Stimulated activated CD4-positive, alpha-beta T cell treated with anti-CD3 and anti-CD28 coated beads, Interleukin-12 subunit alpha, Interleukin-12 subunit beta, amount 100 ng/mL, for 48 hours (primary cell): ENCODE measurements at places on chromosomes 2 and 18.

- no peak for DNase-seq
Measured at GRCh38 chr2:43238176-43238575, 11.8 kb upstream of the ZFP36L2 start.

DNA sequence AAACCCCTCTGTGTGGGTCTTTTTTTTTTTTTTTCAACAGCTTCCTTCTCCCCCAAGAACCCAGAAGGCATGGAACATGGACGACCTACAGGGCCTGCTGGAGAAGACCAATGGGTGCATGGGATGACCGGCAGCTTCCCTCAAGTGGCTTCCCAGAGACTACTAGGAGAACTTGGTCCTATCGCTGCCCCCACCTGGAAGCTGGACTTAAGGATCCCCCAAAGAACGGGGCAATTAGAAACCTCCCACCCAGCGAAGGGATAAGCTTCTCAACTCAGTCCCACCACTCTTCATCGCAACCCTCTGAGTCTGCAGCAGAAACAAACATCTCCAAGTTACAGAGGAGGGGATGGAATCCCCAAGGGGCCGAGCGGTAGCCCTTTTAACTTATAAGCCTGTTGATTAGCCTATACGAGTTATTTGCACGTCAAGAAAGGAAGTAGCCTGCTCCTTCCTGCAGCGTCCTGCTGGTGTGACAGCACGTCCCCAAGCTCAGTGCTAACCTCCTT lies 1.4 kb downstream of the ACTR1B start:
- DNase-seq = no peak

- DNase-seq = no peak
Measured at GRCh38 chr2:139876321-139876720, 1096.1 kb upstream of the NXPH2 start.

DNA sequence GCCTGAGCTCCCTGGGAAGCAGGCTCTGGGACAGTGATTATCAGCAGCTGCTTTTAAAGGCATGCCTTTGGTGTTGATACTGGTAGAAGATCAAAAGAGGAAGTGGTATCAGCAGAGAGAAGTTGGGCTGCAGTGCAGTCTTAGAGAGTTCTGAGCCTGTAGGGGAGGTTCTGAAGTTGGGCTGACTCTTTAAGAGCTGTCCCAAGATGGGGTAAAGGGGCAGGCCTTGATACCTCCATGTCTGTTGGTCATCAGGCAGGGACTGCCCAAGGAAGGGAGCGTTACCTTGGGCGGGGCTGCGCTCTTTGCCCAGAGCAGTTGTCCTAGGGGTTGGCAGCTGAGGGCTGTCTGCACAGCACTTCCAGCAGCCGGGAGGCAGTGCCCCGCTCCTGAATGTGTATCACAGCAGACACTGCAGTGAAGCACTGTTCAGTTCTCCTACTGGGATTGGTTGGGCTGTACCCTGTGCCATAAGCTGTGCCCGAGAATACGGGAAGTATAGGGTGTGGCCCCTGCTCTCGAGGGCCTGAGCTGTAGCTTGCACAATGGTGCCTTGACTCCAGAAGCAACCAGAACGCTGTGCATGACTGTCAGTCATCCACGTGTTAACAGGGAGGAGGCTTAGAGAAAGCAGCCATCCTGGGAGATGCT lies 177.0 kb downstream of the CTIF start:
- DNase-seq = no peak

DNA sequence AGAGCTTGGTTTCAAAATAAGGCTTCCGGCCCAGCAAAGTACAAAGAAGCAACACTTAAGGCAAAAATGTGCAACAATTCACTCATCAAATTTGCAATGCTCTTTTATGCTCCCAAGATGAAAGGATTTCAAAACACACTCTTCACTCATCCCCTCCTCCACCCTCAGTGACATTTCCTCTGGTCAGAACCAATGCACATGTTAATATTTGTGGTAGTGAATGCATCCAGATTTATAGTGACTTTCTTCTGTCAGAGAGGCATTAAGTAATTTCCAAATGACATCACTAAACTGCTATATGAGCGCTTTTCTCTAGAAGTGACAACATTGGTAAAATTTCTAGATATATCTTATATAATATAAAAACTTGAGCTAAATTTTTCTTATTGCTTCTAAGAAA lies 800.4 kb downstream of the NRXN1 start:
- no peak for DNase-seq

- DNase-seq = no peak
Measured at GRCh38 chr2:203042178-203042577, 27.5 kb downstream of the NBEAL1 start.

DNA sequence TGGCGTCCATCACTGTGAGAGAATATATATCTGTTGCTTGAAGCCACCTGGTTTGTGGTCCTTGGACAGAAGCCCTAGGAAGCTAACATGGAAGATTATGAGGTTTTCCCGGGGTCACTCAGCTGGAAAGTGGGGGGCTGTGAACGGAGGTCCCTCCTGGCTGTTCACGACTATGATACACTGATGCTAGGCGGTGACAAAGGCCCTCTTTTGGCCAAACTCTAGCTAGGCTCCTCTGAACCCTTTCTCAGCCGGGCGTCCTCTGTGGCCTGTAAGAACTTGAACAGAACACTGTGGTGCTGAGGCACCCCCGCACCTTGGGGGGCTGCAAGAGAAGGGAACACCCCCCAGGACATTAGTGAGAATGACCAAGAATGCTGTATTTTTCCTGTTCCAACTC lies 164.6 kb downstream of the TFCP2L1 start:
- DNase-seq = no peak

GRCh38 chr2:186751790-186752189 lies 57.9 kb downstream of the FAM171B start:
- no peak for DNase-seq
